Activated CD8-positive, alpha-beta memory T cell treated with anti-CD3 and anti-CD28 coated beads for 1 hour (primary cell): ENCODE measurements at places on chromosomes 12 and 14.

DNA sequence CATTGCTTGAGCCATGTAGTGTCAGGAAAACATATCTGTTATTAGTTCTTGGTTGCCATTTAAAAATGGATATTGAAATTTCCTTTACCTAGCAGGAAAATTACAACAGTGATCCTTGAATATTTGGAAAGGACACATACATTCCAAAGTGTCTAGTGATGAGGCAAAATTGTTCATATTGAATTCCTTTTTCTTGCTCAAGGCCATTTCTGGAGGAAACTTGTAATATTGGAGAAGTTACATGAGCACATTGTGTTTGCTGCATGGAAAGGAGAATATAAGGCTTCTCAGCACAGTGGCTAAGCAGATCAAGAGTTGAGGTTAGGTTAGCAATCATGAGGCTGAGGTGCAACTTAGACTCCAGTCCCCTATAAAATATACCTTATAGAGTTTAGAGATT is 121.9 kb downstream of the PDE3A start:
- no peak for DNase-seq

DNA sequence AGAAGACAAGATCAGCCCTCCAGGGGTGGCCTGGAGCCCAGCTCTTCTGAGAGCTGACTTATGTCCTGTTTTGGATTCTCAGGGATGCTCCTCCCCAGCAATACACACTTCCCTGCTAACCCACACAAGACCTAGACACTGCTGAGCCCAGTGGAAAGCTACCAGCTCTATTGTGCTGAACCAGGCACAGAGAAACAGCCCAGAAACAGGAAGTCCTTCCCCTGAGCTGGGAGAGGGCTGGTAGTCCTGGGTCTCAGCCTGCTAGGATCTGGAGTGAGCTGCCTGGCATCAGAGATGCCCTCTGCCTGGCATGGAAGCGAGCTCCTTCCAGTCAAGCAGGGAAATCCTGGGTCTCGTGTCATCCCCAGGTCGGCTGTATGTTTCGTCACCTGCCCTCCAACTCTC is 1.2 kb upstream of the LAG3 start:
- no peak for DNase-seq

DNA sequence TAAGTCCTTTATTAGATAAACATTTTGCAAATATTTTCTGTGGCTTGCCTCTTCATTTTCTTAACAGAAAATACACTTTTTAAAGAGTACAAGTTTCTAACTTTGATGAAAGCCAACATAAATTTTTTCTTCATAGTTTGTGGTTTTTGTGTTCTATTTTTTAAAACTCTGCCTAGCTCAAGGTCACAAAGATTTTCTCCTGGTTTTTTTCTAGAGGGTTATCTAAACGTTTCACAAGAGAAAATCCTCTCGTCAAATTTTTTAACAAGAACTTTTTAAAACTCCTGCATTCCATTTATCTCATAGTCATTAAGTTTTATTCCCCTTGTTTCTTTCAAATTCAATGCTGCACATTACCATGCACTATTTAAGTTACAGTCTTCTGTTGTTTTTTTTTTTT is 8.2 kb downstream of the AREL1 start:
- no peak for DNase-seq

- no peak for DNase-seq
Observed at GRCh38 chr12:119308708-119309456, 25.6 kb upstream of the CCDC60 start.

- DNase-seq = no peak
Observed at GRCh38 chr14:49574038-49574437, 12.1 kb downstream of the RPS29 start.

DNA sequence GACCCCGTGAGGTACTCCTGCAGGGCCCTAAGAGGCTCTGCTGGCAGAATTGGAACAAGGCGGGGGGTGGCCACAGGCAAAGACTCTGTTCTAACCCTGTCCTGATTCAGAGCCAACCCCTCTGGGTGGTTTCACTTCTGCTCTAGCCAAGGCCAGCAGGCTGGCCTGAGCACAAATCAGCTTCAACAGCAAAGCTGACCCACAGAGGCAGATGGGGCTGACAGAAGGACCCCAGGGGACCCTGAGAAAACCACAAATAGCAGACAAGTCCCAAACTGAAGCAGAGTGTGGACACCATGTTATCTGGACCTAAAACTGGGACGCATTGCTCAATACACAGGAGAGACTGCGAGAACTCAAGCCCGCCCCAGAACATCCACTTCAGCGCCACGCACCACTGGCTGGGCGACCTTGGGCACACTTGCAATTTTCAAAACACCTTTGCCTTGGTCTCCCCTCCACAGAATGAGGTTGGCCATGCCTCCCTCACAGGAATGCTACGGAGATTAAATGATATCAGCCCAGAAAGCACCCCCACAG is 76.4 kb upstream of the DICER1 start:
- no peak for DNase-seq

- DNase-seq = no peak
Observed at GRCh38 chr14:84162633-84163032, 1367.3 kb upstream of the FLRT2 start.

- no peak for DNase-seq
Observed at GRCh38 chr12:80015660-80016059, 80.8 kb upstream of the PPP1R12A start.

- DNase-seq = no peak
Observed at GRCh38 chr12:50174971-50175715, 8.0 kb upstream of the CERS5 start.
